GM20000 (cell line): ENCODE measurements at places on chromosomes 6 and 20.

- DNase-seq: peak; percentile 41
Observed at GRCh38 chr20:51767867-51768758, at the start of gene ATP9A. ATP9A (minus strand) TSS chr20:51768390; CDS start chr20:51768369, 21 bp downstream.

DNA sequence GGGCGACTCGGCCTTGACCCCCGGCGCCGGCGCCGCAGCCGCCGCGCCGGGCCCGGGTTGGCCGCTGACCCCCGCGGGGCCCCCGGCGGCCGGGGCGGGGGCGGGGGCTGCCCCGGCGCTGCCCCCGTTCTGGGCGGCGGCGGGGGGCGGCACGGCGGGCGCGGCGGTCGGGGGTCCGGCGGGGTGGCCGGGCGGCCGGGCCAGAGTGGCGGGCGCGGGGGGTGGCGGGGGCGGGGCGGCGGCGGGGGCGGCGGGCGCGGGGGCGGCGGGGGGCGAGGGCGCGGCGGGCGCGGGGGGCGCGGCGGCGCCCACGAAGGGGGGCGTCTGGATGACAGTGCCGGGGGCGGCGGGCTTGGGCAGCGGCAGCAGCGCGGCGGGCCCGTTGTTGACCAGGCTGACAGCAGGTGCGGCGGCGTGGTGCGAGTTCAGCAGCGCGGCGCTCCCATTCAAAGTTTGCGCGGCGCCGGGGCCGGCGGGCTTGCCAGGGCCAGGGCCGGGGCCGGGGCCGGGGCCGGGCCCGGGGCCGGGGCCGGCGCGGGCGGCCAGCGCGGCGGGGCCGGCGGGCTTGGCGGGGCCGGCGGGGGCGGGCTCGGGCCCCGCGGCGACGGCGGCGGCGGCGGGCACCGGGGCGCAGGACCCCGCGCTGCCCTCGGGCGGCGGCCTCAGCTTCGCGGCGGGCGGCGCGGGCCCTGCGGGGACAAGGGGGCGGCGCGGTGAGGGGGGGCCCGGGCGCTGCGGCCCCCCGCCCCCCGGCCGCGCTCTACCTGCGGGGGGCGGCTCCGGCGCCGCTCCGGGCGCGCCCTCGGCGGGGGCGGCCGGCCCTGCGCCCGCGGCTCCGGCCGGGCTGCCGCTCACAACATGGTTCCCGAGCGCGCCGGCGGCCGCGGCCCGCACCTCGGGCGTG lies 659 bp downstream of the TAF4 start:
- DNase-seq: peak; percentile 77

DNA sequence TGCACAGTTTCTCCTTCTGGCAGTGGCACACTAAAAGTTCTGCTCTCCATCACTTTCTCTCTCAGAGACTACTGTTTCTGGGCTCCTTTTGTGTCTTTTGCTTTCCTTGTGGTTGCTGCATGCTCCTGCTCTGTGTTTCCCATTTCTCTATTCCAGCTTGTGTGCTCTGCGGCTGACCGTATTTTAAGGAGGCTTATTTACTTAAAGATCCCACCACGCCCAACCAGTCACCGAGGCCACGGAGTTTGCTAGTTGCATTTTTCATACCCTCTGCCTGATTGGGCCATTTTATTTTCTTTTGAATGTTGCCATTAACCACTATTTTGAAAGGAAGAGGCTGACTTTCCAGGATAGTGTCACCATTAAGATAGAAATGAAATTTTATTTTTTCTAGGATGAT lies 626.4 kb upstream of the MMS22L start:
- no peak for DNase-seq

DNA sequence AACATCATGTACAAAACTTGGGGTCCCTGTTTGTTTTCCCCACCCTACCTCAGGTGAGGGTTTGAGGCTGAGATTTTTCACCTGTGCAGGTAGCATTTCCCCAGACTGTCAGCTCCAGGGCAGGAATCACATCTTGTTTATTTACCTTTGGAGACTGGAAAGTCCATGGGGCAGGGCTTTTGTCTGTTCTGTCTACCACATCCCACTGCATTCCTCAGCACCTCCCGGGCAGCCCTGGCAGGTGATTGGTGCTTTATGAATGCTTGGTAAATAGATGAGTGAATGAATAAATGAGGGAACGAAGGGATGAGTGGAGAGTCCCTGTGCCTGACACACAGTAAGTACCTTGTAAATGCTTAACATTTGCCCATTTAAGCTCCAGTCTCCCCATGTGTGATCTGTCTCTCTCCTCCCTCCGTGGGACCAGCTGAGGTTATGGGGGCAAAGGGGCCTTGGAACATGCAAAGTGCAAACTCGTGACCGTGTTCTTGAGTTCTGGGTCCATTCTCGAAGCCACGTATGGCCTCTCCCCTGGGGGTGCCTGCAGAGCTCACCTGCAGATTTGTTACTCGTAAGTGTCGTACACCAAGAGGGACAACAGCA lies 69.7 kb upstream of the PMEPA1 start:
- no peak for DNase-seq

GRCh38 chr6:44269921-44270525 lies at the start of gene TMEM151B:
TMEM151B (plus strand) TSS chr6:44270450; CDS start chr6:44270743, 293 bp downstream.
- DNase-seq: no peak

DNA sequence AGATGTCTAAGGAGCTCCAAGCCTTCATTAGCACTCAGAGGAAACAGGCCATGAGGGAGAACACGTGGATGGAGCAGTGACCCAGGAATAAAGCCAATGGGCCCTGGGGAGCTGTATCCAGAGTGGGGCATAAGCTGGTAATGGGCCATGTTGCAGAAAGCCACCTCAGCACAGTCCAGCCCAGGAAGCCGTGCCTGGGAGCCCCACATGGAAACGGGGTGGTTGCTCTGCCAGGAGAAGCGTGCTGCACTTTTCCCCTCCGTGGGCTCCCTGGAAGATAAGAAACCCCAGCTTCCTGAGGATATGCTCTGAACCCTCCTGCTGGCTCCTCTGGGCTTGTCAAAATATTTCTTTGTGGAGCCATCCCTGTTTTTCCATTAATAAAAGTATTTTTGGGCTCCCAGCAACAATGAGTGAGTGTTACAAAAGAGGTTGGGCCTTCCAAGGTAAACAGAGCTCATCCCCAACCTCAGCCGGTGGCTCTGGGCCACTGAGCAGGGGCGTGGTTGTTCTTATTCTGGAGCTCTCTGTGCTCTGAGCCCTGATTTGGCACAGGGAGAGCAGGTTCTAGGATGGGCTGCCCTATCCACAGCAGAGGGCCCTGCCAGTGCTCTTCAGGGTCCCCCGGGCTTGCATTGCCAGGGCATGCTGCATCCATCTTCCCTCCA lies 31.2 kb upstream of the NFATC2 start:
- DNase-seq: no peak

DNA sequence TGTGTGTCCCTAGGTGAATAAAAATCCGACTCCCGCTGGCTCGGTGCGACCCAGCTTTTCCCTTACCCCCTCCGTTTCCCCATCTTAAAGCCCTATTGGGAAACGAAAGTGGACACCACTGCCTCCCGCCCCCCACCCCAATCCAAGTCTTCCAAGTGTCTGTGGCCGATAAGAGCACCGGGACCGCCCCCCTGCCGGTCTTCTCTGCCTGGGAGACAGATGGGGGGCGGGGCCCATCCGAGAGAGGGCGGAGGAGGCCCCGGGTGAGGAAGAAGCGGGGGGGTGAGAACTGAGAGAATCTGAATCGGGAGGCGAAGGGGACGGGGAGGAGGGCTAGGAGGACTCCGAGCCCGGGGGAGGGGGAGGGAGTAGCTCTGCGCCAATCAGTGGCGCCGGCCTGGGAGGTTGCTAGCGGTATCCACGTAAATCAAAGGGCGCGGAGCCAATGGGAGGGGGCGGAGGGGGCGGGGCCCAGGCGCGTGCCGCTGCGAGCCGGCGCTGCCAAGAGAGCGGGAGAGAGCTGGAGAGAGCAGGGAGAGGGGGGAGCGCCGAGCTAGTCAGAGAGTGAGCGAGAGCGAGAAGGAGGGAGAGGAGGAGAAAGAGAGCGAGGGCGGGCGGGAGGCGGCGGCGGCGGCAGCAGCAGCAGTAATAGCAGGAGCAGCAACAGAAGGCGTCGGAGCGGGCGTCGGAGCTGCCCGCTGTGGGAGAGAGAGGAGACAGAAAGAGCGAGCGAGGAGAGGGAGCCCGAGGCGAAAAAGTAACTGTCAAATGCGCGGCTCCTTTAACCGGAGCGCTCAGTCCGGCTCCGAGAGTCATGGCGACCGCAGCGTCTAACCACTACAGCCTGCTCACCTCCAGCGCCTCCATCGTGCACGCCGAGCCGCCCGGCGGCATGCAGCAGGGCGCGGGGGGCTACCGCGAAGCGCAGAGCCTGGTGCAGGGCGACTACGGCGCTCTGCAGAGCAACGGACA lies at the start of gene POU3F2:
Gene POU3F2, plus strand, starts transcription at position 515 of the 972 bp plus-strand sequence. Its CDS starts 300 bp downstream, at position 815.
- DNase-seq: peak; percentile 93

GRCh38 chr6:74936886-74937285 lies 269.0 kb downstream of the COL12A1 start:
- DNase-seq: no peak

GRCh38 chr6:69994251-69994650 lies 127.9 kb downstream of the COL19A1 start:
- no peak for DNase-seq
